NCI-H345 (cell line): ENCODE measurements at places on chromosomes 3 and 15.

GRCh38 chr3:69998759-69999139 lies 784 bp upstream of the SAMMSON start:
- DNase-seq = no peak

GRCh38 chr15:100463515-100463914 lies 65.2 kb downstream of the CERS3 start:
- DNase-seq = no peak

GRCh38 chr3:136018876-136019275 lies 53.3 kb downstream of the PPP2R3A start:
- DNase-seq = no peak

DNA sequence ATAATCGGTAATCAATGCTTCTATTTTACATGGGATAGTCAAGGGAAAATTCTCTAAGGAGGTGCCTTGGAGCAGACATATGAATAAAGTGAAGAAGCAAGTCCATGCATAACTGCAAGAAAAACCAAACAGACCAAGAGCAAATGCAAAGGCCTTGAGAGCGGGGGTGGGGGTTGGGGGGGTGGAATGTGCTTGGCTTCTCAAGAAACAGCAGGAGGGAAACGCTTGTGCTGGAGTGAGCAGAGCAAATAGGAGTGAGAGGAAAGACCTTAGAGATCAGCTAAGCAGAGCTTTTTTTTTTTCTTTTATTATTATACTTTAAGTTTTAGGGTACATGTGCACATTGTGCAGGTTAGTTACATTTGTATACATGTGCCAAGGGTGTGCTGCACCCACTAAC lies 260.8 kb downstream of the ARPP21 start:
- DNase-seq = peak; percentile 22

DNA sequence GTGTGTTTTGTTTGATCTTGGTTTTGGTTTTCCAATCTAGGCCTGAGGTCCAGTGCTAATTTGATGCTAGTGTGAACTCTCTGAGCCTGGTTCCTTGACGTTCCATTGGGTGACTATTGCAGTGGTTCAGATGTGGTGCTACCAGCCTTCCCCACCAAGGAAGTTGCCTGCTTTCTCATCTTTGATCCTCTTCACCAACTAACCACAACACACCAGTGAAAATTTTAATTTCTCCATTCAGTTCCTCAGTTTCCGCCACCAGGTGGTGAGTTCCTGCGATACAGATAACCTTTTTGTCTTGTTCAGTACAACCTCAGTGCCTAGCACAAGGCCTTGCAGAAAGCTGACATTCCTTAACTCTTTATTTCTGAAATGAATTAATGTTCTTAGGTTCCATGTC lies 337.4 kb upstream of the TPRG1 start:
- no peak for DNase-seq

DNA sequence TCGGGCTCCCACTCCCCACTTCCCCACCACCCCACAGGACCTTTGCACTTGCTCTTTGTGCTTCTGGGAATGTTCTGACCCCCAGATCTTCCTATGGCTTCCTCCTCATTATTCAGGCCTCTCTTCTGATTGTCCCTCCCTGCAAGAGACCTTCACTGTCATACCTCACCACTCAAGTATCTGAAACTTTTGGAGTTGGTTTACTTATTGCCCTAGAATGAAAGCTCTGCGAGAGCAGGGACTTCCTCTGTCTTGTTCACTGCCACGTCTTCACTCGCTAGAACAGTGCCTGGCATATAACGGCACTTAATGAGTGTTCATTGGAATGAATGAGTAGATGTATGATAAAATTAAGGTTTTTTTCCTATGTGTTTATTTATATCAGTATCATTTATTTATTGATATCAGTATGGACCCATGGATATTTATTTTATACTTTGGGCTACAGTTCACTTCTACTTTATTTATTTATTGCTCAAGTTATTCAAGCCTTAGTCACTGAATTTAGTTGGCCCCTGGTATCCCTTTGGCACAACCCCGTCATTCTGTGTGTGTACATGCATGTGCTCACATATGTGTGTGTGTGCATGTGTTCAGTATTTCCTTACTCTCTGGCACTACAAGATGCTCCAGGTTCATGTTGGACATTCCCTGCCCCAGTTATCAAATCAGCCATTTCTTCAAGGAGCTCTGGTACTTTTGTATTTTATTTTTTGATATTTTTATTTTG lies 197.6 kb downstream of the THSD4 start:
- DNase-seq = no peak

GRCh38 chr15:66833371-66833770 lies 131.3 kb downstream of the SMAD6 start:
- no peak for DNase-seq

- no peak for DNase-seq
These were observed 105.8 kb upstream of the RASGRP1 start for GRCh38 chr15:38670128-38671005.

- no peak for DNase-seq
These were observed 72.9 kb downstream of the BLM start for GRCh38 chr15:90790057-90790456.

- DNase-seq = no peak
These were observed 28.8 kb downstream of the ETFA start for GRCh38 chr15:76282465-76282864.

- no peak for DNase-seq
These were observed 560.5 kb downstream of the NR2F2 start for GRCh38 chr15:96891046-96891445.

DNA sequence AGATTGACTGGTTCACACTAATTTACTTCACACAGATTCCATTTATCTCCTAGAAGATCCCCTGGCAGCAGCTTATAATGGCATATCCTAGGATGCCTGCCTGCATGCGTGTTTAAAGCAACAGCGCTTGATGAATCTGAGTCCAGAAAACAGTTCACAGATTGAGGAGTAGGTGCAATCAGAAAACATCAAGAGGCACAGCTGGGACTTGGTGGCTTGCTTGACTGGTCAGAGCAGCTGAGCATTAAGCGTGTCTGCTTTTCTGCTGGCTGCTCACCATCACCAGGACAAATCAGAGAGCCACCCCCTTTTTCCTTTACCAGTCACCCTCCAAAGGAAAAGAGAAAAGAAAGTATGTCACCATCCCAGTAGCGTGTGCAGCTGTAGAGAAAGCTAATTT lies 223.6 kb downstream of the WDR72 start:
- no peak for DNase-seq

GRCh38 chr15:100573526-100573925 lies 28.5 kb downstream of the LINS1 start:
- no peak for DNase-seq

- no peak for DNase-seq
These were observed 481.8 kb upstream of the KCNMB2 start for GRCh38 chr3:178054471-178054870.

GRCh38 chr3:142952272-142953193 lies 10.9 kb downstream of the PAQR9 start:
- DNase-seq = no peak

GRCh38 chr3:102916532-102916931 lies 481.7 kb downstream of the ZPLD1 start:
- peak; percentile 34 for DNase-seq

GRCh38 chr3:109177908-109178307 lies 41.4 kb downstream of the C3orf85 start:
- no peak for DNase-seq

DNA sequence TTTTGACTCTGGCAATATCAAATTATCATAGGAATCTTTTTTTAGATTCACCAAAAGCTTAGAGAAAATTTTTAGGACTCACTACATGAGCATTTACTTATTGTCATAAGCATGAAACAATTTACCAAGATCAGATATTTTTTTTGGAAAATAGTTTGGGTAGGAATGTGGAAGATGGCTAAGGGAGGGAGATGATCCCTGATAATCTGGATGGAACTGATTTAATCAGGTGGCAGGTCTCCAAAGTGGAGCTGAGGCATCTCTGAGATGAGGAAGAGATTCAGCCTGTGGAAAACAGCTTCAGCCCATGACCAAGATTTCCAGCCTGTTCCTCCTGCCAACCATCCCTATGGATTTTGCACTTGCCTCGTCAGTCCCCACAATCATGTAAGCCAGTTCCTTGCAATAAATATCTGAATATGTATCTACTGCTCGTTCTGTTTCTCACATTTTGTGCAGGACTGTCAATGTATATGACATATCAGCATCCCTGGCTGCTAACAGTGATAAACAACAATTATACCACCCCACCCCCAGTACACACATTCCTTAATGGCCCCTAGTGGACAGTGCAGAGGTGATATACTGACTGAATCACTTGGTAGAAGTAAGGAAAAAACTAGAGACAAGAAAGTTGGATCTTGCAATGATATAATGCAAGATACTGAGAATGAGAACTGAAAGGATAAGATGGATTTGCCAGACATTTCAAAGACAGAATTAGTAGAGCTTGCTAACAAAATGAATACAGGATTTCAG lies 183.8 kb downstream of the NEK10 start:
- DNase-seq = no peak

DNA sequence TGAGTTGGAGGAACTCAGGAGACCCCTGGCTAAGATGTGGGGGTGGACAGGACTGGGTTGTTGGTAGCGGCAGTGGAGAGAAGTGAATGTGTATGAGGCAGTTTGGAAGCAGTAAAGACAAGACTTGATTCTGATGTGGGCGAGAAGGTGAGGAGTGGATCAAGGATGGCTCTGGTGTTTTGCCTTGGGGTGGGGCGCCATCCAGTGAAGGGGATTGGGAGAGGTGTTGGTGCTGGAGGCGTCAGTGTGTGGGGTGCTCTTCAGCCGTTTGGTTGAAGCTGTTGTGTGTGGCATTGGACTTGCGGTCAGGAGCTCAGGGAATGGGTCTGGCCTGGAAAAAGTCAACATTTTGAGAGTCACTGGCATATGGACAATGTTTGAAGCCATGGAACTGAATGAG lies 13.3 kb downstream of the FAN1 start:
- DNase-seq = no peak

GRCh38 chr3:88810455-88810854 lies 297.0 kb upstream of the EPHA3 start:
- no peak for DNase-seq

DNA sequence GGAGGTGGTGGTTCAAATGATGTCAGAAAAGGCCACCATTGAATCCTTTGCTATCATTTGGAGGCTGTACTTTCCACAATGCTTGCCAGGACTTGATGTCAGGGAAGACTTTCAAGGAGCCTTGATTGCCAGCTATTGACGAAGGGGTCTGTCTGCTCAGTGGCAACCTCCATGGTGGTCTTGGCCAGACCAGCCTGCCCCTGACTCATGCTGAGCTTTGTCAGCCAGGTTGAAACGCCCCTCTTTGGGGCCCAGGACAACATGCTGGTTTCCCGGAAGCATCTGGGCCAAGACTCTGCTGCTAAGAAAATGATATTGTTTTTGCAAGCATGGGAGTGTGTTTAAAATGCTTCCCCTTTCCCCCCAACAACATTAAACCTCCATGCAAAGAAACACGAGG lies 26.7 kb downstream of the CGNL1 start:
- no peak for DNase-seq

- no peak for DNase-seq
These were observed 12.5 kb downstream of the DPH6 start for GRCh38 chr15:35533130-35534110.

- no peak for DNase-seq
These were observed 1092.5 kb upstream of the EPHA6 start for GRCh38 chr3:95721938-95722337.

GRCh38 chr3:143535994-143536784 lies 312.1 kb downstream of the SLC9A9 start:
- DNase-seq = no peak

DNA sequence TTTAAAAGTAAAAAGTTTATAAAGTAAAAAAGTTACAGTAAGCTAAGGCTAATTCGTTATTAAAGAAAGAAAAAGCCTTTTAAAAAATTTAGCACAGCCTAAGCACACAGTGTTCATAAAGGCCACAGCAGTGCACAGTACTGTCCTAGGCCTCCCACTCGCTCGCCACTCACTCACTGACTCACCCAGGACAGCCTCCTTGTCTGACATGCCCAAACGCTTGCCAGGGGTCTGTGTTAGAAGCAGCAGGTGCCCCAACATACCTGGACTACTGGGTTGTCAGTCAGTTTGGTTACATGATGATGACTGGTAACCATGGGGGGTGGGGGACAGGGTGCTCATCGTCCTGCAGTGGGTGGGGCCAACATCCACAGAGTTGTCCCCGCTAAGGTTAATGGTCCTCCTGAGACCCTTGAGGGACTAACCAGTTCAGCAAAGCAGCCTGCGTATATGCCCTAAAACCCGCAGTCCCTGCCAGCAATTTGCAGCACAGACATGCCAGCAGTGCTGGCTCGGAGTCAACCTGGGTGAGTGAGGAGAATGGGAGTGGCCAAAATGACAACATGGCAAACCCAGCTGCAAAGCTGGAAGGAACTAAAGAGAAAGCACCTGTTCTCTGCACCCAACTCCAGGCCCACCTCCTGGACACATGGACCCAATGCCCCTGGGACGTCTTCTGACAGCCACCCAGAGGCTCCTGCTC lies 49.2 kb downstream of the CYFIP1 start:
- DNase-seq = no peak

- DNase-seq = no peak
These were observed 21.9 kb downstream of the ATOSA start for GRCh38 chr15:52657338-52657737.

DNA sequence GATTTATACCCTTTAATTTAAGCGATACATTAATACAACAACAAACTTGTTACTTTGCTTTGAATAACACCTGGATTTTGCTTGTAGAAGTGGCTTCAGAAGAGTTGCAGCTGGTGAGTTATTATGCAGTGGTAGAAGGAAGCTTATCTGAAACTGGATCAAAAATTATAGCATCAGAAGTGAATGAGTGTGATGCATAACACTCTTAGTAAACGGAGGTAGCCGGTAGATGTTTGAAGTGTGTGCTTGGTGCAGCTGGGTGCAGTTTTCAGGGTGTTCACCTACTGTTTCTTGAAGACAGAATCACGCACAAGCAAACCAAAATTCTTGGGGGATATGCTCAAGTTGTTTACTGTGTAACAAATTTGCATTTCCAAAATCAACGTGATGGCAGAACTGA lies 103.1 kb downstream of the MITF start:
- DNase-seq = no peak

DNA sequence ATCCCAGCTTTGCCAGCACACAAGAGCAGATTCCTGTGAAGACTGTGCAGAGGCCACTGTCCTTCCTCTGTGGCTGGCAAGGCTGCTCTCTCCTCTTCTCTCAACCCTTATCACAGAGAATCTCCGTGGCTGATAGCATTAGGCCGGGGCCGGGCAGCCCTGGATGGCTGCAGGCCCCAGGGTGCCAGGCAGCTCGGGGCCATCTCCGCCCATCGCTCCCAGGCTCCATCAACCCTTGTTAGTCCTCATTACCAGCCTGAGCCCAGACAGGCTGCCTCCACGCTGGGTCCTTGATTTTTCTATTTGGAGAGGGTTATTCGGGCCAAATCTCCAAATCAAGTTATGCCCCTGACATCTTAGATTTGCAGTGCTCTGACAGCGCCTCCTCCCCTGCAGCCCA lies 39.1 kb downstream of the MRPL46 start:
- DNase-seq = no peak

GRCh38 chr3:157071744-157072525 lies 88.0 kb downstream of the CCNL1 start:
- DNase-seq = no peak

DNA sequence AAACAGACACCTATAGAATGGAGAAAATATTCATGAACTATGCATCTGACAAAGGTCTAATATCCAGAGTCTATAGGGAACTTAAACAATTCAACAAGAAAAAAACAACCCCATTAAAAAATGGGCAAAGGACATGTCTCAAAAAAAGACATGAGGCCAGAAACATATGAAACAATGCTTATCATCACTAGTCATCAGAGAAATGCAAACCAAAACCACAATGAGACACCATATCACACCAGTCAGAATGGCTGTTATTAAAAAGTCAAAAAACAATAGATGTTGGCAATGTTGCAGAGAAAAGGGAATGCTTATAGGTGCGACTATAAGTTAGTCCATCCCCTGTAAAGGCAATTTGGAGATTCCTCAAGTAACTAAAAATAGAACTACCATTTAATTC lies 11.4 kb upstream of the HDGFL3 start:
- DNase-seq = no peak
